ENCODE measurements at places on chromosomes 12 and 14.

DNA sequence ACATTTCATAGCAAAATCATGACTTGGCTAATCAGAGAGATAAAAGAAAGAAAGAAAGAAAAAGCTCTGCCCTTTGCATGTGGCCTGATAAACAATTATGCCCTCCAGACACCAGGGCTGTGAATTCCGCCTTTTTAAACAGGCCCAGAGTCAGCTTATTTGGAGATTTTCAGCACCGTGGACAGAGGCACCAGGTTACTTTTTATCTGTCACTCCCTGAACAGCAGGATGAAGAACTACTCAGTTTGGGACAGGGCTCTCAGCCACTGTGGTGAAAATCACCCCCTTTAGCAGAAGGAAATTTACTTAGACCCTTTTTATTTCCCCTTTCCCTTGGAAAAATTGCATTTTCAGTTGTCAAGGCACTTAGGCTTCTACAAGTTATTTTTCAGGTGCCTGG, 359.9 kb downstream of the NRXN3 start:
- DNase-seq: no peak

GRCh38 chr14:54182419-54183045, 214.3 kb upstream of the CDKN3 start:
- DNase-seq: no peak

- no peak for DNase-seq
Observed at GRCh38 chr12:30585877-30586276, 109.8 kb downstream of the IPO8 start.

DNA sequence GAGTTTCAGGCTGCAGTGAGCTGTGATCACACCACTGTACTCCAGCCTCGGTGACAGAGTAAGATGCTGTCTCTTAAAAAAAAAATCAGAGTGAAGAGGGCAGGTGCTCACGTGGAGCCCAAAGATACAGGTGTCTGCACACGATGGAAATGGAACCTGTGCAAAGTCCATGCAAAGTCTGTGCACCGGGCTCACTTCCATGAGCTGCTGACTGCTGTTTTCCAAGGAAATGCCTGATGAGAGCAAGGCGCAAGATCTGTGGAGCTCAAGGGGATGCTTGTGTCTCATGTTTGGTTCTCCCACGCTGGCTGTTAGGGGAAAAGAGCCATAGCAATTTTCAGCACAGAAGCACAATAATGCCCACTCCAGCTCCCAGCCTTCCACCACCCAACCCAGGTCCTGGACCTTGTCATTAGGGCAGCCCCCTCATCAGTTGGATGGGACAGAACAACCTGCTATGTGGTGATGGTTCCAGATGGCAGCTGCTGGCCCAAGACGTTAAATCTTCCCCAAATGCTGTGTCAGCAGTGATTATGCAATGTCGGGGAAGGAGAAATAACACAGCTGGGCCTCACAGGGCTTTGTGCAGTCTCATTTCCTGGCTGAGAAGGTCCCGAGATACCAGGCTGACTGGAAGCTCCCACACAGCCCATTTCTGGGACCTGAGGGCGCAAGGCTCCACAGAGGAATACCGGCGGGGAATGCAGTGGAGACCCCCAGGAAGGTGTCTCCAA, 27.9 kb upstream of the DICER1 start:
- peak; percentile 80 for DNase-seq

DNA sequence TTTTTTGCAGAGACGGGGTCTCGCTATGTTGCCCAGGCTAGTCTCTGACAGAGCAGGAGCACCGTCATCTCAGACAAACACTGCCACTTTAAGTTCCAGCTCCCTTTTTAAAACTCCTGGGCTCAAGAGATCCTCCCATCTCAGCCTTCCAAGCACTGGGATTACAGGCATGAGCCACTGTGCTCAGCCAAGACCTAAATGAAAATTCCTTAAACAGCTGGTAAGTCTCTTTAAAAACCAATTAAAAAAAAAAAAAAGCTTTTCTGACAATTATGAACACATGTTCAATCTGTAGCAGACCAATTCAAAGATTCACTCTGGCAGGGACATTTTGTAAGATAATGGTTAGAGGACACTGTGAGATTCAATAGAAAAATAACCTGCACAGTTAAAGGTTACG, 77.8 kb downstream of the HECTD4 start:
- DNase-seq: no peak

DNA sequence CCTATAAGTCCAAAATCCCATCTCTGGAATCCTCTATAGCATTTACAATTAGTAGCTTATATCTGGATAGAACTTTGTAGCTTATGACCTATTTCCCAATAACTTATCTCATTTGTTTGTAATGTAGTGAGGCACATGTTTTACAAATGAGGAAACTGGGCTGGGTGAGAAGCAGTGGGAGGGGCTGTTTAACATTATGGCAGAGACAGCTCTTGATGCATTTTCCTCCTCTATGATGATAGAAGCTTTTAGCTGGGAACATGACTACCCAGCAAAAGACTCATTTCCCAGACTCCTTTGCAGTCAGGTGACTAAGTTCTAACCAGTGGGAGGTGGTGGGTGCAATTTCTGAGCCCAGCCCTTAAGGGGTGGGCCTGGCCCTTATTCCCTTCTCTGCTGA, 179.7 kb downstream of the TTC8 start:
- DNase-seq: peak; percentile 51

- no peak for DNase-seq
Observed at GRCh38 chr14:68908803-68909202, 70.3 kb downstream of the ACTN1 start.

GRCh38 chr14:87217023-87217422, 776.0 kb downstream of the GALC start:
- no peak for DNase-seq

GRCh38 chr14:86779416-86779815, 1213.6 kb downstream of the GALC start:
- DNase-seq: no peak

- no peak for DNase-seq
Observed at GRCh38 chr12:59833408-59833807, 237.6 kb downstream of the SLC16A7 start.

DNA sequence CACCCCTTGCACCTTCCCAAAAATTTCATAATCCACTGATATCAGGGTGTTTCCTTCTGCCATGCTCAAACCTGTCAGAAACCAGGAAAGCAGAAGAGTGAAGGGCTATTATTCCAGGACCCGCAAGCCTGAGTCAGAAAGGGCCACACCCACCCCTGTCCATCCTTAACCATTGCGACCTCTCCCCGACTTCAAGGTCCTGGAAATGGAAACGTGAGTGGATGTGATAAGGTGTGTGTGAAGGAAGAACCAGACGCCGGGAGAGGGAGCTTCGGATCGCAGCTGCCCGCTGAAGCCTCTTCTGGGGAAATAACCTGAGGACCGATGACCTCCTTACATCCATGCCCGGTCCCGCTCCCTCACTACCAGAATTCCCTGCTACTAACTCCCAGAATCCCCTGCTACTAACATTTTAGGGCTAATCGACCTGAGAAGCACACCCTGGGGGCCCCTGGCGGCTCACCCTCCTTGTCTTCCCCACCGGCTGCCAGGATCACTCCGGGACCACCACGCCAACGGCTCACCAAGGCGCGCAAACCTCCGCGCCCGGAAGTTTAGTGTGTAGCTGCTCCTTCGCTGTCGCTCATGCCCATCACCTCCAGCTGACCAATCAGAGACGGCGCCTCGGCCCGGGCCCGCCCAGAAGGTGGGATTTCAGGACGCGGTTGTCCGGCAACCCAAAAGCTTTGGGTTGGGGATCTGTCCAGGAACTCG, at the start of gene ACYP1:
Gene ACYP1, minus strand, starts transcription at position 534 of the 714 bp plus-strand sequence. Its CDS starts 471 bp downstream, at position 63.
- DNase-seq: peak; percentile 97

DNA sequence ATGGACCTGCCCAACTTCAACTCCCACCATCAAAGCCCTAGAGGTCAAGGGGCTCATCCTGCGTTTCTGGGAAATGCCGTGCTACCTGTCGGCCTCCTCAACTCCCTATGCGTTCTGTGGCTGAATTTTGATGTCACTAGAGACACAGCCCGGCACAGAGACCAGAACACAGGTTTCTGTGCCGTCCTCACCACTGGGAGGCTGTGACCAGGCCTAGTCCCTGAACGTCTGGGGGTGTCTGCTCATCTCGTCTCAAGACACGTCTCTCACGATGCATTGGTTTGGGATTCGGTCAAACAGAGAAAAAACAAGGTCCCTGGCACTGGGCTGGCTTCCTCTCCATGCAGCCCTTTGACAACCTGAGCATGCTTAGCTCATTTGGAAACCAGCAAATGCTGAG, 33.5 kb downstream of the SLC15A4 start:
- DNase-seq: no peak

- no peak for DNase-seq
Observed at GRCh38 chr12:25725931-25726330, 172.8 kb upstream of the LMNTD1 start.

GRCh38 chr12:102543494-102544485, 63.4 kb upstream of the IGF1 start:
- DNase-seq: no peak

DNA sequence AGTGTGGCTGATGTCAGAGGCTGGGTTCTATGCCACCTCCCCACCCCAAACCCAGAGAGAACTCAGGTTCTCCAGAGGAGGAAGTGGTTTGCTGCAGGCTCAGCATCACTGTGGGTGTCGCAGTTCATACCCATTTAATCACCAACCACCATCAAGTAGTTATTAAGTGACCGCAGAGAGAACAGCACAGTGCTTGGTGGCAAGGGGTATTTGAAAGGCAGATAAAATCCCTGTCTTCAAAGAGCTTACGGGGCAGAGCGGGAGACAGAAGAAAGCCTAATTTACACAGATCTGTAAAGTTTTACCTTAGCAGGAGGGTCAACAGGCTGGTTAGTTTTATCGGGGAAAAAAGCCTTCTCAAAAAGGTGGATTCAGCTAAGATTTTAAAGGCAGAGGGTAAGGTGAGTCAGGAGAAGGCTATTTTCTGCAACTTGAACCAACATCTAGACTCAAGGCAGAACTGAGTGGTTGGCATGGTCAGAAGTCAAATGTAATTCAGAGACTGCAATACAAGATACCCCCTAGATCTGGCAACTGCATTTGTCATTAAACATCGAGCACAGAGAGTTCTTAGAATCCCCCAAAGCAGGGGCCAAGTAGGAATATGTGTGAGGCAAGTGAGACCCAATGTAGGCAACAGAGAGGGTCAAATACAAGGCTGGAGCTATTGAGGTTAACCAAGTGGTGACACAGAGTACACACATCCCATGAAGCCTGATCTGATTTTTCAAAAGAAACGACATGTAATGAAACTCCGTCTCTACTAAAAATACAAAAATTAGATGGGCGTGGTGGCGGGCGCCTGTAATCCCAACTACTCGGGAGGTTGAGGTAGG, 13.2 kb downstream of the PXN start:
- peak; percentile 69 for DNase-seq

DNA sequence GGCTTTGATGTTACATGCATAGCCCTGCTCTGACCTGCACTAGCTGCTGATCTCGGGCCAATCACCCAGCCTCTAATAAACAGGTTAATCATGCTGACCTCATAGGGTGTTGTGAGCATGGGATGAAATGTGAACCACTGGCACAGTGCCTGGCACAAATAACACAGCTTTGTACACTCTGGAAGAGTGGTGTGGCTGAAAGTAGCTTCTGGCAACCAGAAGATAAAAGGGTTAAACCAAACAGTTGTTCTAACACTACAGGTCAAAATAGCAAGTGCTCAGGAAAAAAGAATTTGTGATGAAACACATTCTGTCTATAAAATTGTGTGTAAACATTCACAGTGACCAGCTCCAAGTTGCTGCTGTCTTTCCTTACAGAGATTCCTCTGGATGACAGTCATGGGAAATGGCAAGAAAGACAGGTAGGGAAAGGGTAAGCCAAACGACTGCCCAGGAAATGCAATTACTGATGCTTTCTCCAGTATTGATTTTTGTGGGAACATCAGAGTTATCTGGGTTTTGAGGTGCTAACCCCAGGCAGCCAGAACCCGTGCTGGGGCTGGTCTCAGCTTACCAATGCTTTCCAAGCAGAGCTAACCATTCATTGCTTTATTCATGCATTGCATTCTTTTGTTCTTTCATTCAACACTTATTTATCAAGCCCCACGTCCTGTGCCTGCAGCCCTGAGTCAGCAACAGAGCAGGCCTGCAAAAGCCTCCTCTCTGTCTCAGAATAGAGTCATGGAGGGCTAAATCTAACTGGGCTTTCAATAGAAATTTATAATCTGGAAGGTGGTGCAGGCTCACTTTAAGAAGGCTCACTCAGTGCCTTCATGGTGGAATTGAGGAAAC, 38.1 kb upstream of the CAPRIN2 start:
- DNase-seq: no peak

- peak; percentile 88 for DNase-seq
Observed at GRCh38 chr14:56422703-56423213, 156.8 kb upstream of the TMEM260 start.

GRCh38 chr12:91852634-91853033, 293.0 kb downstream of the BTG1 start:
- DNase-seq: no peak

DNA sequence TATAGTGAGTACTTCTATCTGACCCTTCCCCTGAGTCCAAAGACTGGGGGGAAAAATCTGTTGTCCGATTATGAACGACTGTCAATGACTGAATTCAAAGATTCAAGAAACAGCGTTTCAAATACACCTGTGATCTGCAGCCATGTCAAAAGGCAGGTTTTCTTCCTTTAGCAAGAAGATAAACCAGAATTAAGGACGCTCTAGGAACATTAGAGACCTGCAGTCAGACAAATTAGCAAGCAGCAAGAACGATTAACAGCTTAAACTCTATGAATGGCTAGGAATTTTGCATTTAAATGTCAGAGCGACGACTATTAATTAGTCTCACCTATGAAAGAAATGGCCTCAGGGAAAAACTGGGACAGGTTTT, 2.1 kb downstream of the DUSP6 start:
- DNase-seq: no peak

GRCh38 chr14:55562135-55562534, 17.9 kb upstream of the KTN1 start:
- DNase-seq: no peak

DNA sequence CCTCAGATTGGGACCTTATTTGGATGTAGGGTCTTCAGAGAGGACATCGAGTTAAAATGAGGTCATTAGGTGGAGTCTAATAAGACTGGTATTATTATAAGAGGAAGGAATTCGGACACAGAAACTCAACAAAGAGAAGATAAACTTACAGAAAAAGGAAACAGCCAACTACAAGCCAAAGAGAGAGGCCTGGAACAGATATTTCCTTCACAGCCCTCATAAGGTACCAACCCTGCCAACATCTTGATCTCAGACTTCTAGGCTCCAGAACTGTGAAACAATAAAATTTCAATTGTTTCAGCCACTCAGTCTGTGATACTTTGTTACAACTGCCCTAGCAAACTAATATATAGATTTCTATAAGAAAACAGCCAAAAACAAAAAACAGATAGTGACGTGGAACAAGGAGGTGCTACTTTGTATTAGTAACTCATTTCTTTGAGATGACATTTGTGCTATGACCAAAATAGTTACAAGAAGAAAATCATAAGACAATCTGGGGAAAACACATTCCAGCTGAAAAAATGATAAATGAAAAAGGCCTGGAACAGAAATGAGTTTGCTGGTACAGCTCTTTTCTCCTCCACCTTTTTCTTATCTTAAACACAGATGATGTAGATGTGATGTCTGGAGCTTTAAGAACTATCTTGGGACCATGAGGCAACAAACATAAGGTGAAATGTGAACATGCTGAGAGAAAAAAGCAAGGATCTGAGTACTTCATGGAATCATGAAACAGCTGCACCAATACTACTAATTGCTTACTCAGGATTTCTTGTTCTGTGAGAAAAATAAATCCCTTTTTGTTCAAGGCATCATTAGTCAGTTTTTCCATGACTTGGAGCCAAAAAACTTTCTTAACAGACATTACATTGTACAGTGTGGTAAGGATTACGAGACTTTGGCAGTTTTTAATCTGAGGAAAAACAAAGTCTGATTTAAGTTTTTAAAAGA, 243.2 kb downstream of the ANO6 start:
- DNase-seq: no peak

GRCh38 chr14:93019367-93019843, 96.3 kb downstream of the ITPK1 start:
- DNase-seq: peak; percentile 60
